Stimulated activated CD4-positive, alpha-beta T cell treated with anti-CD3 and anti-CD28 coated beads, Interleukin-1b, Interleukin-23, amount 100 ng/mL, for 1 hour (primary cell): ENCODE measurements at places on chromosomes 12 and 14.

GRCh38 chr14:96082420-96083300 is 43.5 kb downstream of the C14orf132 start:
- no peak for DNase-seq

DNA sequence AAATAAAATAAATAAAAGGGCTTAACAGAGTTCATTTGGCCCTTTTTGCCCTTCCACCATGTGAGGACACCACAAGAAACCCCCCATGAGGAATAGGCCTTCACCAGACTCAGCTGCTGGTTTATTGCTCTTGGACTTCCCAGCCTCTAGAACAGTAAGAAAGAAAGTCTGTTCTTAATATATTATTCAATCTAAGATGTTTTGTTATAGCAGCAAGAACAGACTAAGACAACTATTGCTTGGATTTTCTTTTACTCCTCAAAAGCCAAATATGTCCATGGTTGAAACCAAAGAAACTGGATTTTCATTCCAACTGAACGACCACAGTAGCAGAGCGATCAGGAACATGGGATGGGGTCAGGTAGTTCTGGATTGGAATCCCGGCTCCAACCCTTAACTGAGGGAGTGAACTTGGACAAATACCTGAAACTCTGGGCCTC is 157.2 kb upstream of the EEA1 start:
- DNase-seq, result no peak

DNA sequence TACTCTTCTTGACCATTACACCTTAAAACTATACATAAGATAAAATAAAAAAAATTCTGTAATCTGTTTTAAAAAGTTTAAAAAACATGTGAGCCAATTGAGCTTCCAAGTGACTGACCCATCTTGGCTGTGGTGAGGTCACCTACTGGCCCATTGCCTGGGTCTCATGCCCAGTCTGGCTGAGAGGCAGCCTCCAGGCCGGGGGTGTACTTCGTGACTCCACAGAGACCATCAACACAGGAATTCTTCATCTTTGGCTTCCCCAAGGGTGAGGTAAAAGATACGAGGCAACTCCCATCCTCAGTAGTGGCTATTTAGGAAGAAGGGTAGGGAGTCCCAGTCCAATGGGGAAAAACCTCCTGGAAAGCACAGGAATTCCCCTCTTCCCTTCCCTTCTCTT is 113.2 kb downstream of the APAF1 start:
- no peak for DNase-seq

DNA sequence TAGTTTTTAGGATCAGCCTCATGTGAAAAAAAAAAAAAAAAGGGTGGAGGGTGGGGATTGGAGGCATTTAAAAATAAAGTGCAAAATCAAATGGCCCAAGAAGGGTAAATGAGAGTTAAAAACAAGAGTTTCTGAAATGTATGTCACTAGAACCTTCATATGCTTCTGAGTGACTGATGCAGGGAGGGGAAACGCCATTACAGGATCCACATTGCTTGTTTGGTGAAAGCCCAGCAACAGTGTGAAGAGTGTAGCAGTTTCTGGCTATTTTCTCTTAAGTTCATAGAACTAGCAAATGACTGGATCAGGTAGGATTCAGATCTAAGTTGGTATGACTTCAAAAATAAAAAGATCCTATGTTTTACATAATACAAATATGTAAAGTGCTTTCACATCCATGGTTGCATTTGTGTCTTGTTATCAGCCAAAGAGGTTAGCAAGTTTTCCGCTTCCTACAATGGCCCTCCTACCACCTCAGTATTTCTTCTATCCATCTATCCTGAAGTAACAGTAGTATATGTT is 2.9 kb downstream of the CHPT1 start:
- no peak for DNase-seq

DNA sequence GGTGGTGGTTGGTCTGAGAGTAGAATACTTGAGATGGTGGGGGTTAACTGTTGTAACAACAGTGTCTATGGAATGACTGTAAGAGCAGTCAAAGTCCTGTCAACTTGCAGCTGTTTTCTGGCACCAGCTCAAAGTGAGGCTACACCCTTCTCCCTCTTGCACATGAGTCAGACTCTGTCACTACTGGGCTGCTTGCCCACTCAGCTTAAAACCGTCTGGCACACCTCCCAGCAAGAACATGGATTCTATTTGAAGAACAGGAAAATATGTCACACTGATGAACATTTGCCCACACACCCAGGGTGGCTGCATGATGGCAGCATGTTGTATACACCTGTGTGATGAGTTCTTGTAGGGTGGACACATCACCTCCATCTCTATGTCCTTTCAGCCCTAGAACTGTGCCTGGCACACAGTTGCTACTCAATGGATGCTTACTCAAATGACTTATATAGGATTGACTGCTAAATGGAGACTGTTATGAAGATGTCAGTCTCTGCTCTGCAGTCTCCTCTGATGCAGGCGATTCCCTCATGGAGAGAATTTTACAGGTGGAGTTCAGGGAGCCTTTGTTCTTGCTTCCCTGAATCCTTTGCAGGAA is 19.3 kb upstream of the SERPINA6 start:
- DNase-seq, result no peak

DNA sequence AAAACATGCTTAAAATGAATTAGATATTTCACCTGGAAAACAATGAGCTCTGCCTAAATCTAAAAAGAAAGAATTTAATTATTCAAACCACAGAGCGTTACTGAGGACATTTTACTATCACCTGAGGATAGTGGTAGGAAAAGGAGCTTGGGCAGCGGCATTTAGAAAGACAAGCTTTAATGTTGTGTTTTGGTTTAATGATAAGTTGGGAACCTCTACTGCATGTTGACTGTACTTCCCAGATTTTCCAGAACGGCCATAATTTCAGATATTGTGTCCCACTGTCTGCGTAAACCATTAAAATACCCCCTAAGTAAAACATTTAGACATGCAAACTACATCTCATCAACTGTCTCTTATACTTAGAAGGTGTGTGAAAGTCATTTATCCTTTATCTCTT is 55.4 kb downstream of the CPM start:
- no peak for DNase-seq

- no peak for DNase-seq
These were observed 78.4 kb upstream of the TSPAN8 start for GRCh38 chr12:71236133-71236660.

GRCh38 chr14:92783813-92784431 is 10.2 kb upstream of the GOLGA5 start:
- no peak for DNase-seq

DNA sequence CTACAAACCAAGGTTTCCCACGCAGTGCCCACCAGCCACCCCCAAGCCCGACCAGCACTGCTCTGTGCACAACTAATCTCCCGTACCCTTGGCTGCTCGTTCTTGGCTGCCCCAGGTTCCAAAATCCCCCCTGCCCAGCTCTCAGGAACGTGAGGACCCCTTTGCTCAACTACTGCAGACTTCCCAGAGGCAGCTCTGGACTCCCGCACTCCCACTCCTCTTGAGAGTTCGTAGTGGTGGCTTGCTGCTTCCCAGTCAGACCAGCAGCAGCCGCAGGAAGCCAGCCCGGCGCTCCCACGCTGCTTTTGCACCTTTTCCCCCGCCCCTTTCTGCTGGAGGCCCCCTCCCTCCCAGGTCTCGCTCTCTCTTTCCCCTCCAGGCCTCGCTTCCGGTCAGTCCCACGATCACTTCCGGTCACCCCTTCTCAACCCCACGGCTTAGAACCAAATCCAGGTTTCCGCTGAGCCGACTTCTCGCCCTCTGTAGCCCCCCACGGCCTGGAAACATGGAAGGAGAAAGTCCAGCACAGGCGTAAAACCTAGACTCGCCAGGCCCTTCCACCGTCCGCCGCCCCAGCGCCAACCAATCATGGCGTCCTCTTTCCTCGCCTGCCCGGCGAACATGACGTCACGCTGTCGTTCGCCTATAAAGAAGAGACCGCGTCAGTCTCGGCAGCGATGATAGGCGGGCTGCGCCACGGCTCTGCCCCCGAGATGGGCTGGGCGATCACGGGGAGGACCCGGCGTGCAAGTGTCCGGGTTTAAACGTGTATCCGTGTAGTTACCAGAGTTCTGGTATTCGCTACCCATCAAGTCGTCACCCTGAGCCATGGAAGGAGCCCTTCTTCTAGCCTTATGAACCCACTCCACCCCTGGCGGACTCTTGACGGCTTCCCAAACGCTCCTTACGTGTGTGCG is at the start of gene TFCP2:
TSS of gene TFCP2 (minus strand) at position 621 of the 917 bp plus-strand sequence. CDS start 713 bp downstream, outside the sequence.
- peak; percentile 78 for DNase-seq

- DNase-seq, result no peak
These were observed 69.9 kb downstream of the SDR9C7 start for GRCh38 chr12:56864318-56864717.

GRCh38 chr12:5268424-5269210 is 163.3 kb upstream of the NTF3 start:
- no peak for DNase-seq

GRCh38 chr12:91368613-91369012 is 186.0 kb upstream of the DCN start:
- DNase-seq, result no peak

GRCh38 chr14:77032491-77032843 is 4.0 kb upstream of the IRF2BPL start:
- no peak for DNase-seq

- no peak for DNase-seq
These were observed 162.7 kb upstream of the PWP1 start for GRCh38 chr12:107522692-107523477.

GRCh38 chr12:132719141-132719953 is 8.7 kb downstream of the PGAM5 start:
- no peak for DNase-seq

- no peak for DNase-seq
These were observed 214.1 kb upstream of the FLRT2 start for GRCh38 chr14:85315733-85316290.

- DNase-seq, result no peak
These were observed 400.9 kb downstream of the SNAPC1 start for GRCh38 chr14:62162998-62163589.

DNA sequence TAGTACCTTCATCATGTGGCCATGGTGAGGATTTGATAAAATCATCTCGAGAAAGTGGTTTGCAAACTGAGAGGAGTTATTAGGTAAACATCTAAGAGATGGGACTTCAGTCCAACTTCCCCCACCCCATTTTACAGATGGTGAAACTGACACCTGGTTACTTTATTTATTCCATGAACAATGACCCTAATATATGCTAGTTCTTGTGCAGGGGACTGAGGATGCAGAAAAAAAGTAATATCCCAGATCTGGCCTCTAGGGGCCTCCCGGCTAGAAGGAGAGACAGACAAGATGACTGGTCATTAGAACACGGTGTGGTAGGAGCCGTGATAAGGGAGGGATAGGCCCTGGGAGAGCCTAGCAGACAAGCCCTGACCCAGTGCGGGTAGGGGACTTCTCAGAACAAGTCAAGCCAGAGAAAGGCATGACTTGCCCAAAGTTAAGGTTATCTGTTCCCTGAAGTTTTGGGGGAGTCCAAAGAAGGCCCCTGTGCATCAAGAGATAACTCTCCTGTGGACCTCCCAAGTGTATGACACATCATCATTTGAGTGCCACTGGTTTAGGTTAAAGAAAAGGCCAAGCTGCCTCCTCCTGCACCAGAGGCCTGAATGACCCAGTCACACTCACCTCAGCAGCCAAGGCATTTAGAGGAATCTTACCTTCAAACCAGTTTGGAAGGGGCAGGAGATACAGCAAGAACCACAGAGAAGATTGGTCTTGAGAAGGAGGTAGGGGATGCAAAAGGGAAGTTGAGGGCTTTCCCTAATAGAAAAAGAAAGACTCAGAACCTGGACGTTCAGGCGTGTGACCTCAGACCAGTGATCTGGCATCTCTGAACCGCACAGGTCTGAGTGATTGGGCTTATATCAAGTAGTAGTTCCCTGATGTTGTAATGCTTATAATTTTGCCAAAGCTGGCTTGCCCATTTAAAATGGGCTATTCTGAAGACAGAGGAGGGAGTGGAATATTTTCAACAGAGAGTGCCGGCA is 1.6 kb downstream of the CMKLR1 start:
- no peak for DNase-seq

DNA sequence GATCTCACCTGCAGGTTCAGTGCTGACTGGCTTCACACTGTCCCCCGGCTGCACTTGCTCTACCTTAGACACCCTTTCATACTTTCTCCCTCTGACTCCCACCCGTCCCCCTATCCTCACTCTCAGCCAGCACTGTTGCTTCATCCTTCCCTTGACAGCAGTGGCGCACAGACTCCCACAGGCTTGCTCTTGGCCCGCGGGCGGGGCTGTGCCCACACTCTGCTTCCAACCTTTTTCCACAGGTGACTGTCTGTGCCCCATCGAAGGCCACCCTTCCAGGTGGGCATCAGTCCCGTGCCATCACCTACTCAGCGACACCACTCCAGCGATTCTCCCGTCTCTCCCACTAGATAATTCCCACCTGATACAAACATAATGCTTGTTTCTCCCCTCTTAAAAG is 1.0 kb upstream of the RPS6KL1 start:
- no peak for DNase-seq

- DNase-seq, result no peak
These were observed 1072.8 kb upstream of the TMEM132C start for GRCh38 chr12:127194176-127194575.

GRCh38 chr14:55123101-55123500 is 6.0 kb upstream of the LGALS3 start:
- no peak for DNase-seq

- peak; percentile 24 for DNase-seq
These were observed 37.8 kb upstream of the PPP1CC start for GRCh38 chr12:110780448-110780847.

- no peak for DNase-seq
These were observed 373.1 kb downstream of the SOX5 start for GRCh38 chr12:23576372-23576771.

DNA sequence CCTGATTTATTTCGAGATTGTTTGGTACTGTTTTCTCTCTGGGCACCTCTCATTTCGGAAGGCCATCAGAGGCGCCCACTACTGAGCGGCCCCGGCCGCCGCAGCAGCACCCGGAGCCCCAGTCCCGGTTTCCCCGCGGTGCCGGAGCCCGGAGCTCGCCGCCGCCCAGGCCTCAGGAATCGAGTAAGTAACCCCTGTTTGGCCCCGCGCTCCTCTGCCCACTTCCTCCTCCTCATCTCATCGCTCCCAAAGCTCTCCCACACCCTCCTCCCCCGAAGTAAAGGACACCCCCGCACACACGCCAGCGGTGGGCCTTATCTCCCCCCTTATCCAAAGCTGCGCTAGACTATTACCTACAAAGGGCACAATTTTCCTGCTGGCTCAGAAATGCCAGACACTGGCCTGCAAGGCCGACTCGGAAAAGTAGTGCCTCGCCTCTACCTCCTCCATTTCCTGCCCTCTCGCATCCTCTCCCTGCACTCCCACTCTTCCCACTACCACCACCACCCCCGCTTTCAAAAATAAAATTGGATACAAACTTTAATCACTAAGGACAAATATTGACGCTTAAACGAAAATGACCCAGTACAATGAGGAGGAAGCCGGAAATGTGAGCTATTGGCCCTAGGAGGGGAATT is 637 bp upstream of the FOXG1 start:
- DNase-seq, result no peak

DNA sequence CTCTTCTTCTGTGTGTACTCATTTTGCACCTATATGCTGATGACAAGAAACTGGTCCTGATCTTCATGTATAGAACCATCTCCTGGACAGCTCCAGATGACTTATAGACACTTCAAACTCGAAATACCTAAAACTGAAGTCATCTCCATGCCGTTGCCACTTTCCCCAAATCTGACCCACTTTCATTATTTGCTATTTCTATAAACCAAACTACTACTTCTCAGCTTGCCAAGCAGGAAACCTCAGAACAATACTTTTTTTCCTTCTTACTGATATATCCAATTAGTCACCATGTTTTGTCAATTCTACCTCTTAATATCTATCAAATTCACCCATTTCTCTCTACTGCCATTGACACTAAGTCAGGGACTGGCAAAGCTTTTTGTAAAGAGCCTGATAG is 14.8 kb downstream of the SGPP1 start:
- DNase-seq, result no peak
